Fibroblast of skin of left biceps (primary cell): ENCODE measurements at places on chromosomes 1 and 21.

DNA sequence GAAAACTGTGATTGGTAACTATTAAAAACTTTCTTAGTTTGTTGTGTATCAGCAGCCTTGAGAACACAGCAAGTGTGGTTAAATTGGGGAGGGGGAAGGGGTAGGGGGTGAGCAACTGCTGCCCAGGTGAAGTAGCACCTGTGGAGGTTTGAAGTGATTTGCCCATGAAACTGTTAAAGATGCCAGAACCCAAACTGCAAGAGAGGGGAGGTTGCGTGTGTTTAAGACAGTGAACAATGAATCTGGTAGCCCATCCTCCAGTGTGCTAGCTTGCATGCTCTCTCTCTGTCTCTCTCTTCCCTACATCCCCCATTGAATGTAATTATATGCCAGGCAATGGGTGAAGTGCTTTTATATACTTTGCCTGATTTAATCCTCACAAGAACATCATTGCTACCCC is 154.7 kb downstream of the RUNX1 start:
- DNase-seq = no peak

DNA sequence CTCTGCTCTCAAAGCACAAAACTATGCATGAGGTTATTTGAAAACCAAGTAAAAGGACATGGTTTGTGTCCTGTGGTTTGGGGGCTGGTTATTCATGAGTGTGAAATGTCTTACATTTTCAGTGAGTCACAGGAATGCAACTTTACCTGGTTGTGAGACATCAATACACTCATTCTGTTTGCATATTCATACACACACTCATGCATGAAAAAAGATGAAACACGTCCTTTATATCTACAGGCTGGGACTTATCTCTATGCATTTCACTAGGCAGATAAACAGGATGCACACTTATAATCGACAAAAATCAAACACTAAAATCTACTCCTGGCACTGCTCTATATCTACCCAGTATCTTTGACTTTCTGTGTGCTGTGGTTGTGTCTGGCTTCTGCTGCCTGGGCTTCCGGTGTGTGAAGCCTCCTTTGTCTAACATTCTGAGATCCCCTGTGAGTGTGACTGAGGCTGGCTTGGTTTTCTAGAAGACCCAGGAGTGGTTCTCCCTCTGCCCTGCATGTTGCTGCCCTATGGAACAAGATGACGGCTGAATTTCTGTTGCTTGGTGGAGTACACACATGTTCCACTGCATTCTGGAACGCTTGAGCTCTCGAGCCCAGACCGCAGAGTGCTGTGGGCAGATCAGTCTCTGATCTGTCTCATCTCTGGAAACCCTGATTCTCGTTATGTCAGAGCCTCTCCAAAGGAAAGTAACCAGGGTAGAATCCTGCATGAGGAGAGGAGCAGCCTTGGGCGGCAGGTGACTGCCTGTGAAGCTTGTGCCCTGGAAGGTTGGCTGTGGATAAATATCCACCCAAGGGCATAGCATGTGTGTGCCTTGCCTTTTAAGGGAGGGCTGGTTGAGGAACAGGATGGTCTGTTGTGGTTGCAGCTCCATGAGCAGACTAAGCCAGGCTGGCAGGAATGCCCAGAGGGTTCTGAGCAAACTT is 19.7 kb upstream of the FASLG start:
- peak; percentile 84 for DNase-seq

DNA sequence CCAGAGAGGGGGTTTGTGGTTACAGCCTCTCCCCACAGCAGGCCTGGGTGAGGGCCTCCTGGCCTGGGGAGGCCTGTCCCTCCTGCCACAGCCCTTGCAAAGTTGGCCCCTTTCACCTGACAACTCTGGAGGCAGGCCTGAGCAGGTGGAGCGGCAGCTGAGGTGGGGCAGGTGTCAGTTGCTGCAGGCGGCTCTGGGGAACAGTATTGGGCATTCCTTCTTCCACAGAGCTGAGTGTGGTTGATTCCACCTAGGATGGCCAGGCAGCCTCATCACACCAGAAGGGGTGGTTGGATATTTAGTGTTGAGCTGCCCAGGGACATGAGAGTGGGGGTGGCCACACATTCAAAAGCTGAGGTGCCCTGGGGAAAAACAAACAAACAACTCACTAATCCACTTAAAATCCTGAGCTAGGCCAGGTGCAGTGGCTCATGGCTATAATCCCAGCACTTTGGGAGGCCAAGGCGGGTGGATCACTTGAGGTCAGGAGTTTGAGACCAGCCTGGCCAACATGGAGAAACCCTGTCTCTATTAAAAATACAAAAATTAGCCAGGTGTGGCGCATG is 31.1 kb downstream of the PIGP start:
- no peak for DNase-seq

DNA sequence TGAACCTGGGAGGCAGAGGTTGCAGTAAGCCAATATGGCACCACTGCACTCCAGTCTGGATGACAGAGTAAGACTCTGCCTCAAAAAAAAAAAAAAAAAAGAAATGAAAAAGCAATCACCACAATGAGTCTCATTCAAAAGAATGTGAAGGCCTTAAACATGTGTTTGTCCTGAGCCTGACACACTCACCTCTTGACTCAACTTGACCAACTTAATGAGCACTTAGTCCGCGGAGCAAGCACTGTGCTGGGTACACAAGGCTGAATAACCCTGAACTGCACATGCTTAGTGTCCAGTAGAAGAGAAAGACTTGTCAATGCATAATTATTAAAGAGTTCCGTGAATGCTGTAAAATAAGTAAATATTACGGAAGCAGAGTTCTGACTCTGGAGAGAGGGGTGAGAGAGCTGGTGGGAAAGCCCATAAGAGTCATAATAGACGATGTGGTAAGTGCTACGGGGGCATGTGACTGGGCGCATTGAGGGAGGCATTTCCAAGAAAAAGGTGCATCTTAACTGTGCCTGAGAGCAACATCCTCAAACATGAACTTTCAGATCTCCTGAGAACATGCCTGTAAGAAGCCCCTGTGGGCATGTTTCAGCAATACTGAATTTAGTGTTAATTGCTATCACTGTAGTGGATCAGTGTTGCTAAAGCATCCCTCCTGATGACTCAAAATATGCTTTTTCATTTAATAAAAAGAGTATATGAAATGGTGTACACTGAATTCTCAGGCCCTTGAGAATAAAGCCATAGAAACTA is 27.2 kb downstream of the MCOLN2 start:
- DNase-seq = no peak

- no peak for DNase-seq
Measured at GRCh38 chr1:57307392-57308170, 116.3 kb downstream of the DAB1 start.

DNA sequence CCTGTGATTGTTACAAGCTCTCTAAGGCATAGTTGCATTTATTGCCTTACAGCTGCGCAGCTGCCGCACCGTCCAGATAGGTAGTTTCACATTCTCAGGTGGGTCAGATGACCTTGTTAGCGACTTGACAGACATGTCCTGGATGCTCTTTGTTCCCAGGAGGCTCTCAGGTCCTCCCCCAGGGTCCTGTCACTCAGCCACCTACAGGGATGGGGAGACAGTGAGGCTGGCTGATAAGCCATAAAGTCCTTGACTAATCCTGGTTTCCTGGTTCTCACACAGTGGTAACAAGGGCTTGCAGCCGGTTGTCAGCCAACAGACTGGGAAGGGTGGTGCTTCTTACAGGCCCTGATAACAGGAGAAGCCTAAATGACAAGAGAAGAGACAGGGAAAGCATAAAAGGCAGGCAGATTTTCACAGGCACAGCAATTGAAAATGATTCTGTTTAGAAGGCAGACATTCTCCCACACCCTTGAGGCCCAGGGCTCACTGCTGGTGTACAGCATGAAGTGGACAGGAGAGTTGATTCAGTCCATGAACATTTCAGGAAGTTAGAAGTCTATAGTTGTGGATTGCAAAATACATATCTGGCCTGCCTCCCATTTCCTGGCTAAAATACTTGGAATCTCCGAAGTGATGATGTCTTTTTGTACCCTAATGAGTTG is 2.9 kb downstream of the ARF1 start:
- DNase-seq = peak; percentile 21

- DNase-seq = no peak
Measured at GRCh38 chr21:17688912-17689874, 76.5 kb upstream of the BTG3 start.

GRCh38 chr1:108686614-108687313 is 5.3 kb upstream of the PRPF38B start:
- DNase-seq = peak; percentile 61

- DNase-seq = peak; percentile 98
Measured at GRCh38 chr1:234544087-234544579, 65.2 kb upstream of the TARBP1 start.

- DNase-seq = no peak
Measured at GRCh38 chr1:235105051-235106043, 23.3 kb downstream of the TOMM20 start.

GRCh38 chr1:197924516-197925123 is 7.4 kb downstream of the LHX9 start:
- DNase-seq = no peak

DNA sequence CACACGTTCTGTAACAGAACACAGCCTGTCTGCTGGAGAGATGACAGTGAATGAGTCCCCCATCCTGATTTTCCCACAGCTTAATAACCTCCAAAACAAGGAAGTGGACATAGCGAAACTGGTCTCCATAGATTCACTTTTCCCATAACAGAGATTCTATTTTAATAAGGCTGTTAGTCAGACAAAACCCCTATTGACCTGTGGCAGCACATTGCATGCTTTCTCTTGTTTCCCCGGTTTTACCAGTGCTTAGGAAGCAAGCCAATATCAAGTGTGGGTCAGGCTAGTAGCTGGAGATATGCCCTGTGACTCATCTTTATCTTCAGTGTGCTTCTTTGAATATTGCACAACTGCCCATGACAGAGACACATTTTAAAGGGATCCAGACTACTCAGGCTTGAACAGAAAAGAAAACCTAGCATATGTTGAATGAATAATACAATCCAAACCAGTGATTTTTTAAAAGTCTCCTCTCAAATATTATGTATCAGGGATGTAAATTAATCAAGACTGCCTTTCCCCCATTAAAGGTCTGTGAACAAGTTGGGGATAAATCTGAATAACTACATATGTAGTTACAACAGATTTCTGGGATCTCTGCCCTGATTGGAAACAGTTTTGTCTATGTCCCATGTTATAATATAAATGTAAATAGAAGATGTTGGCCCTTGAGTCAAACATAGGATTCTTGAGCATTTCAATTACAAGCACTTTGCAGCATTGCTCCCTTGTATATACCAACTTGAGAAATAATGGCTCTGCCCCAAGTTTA is 11.9 kb upstream of the CLDN8 start:
- DNase-seq = peak; percentile 95

DNA sequence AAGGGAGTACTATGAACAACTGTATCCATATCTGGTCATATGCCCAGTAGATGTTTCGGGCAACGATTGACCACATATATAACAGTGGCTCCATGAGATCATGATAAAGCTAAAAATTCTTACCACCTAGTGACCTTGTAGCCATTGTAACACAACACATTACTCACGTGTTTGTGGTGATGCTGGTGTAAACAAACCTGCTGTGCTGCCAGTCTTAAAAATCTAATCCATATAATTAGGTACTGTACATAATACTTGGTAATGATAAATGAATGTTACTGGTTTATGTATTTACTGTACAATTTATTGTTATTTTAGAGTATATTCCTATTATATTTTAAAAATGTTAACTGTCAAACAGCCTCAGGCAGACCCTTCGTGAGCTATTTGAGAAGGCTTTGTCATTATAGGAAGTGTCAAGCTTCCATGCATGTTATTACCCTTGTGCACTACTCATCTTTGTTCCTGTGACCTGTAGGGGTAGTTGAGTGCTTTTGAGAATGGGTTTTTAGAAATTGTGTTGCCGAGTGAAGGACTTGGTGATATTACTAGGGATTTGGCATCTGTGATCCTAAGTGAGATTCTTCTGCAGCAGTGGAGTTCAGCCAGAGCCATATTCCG is 23.6 kb downstream of the DIP2A start:
- no peak for DNase-seq
